ENCODE measurements at places on chromosomes 13 and 19.

GRCh38 chr19:48987323-48987722 is 5.8 kb downstream of the GYS1 start:
- DNase-seq = no peak

GRCh38 chr19:16825312-16826052 is 3.7 kb upstream of the SIN3B start:
- DNase-seq = no peak

DNA sequence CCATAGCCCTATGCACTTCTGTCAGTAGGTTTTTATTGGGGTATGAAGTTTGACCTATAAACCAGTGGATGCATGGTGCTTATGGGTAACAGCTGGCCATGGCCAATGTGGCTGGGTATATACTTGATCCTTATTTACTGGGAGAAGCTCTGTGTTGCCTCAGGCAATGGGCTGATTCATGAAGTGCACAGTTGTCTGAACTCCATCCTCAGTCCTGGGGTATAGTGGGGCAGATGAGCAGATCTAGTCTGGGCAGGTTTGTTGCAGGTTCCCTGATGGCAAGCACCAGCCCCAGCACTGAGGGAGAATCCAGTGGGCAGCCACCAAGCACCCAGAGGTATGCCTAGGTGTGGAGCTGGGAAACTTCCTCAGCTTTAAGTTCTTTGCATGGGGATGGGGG is 274.4 kb downstream of the TDRD3 start:
- DNase-seq = no peak

GRCh38 chr13:81872581-81872980 is 1531.7 kb upstream of the SPRY2 start:
- DNase-seq = no peak

- DNase-seq = no peak
Observed at GRCh38 chr13:86476656-86477055, 677.4 kb upstream of the SLITRK6 start.

- DNase-seq = no peak
Observed at GRCh38 chr19:38647966-38648768, 718 bp downstream of the ACTN4 start.

- no peak for DNase-seq
Observed at GRCh38 chr13:75226092-75226491, 255.9 kb downstream of the TBC1D4 start.

DNA sequence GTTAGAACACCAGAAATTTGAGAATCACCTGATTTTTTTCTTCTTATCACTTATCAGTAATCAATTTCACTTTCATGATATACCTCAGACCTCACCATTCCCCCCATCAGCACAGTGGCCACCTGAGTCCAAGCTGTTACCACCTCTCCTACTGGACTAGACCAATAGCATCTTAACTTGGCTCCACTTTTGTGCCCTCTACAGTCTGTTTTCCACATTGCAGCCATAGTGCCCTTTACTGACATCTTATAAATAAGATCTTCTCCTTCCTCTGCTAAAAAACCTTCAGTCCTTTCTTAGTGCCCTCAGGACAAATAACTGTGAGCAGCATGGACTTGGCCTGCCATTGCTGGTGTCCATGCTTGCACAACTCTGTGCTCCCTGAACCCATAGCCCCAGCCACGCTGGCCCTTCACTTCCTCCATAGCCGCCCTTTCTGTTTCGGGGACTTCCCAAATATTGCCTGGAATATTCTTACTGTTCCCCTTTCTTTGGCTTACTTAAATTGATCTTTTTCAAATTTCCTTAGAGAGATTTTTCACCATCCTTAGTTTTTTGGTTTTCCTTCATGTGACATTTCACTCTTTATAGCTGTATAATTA is 380.8 kb downstream of the LMO7 start:
- DNase-seq = peak; percentile 64

DNA sequence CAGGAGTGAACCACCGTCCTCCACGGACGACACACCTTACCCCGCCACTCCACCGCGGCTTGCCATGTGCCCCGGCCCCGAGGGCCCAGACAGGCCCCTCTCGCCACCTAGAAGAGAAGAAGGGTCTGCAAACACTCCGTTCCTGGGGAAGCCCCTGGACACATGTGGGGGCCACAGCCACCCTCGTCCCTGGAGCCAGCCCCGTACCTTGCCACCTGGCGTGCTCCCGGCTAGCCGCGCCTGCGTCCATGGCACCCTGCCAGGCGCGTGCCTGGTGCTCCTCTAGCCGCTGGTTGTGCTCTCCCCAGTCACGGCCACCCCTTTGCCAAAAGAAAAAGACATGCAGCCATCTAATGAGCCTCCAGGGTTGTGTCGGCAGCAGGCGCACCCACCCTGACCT is 19.9 kb upstream of the TINCR start:
- no peak for DNase-seq

GRCh38 chr19:567296-567900 is 5.0 kb upstream of the BSG start:
- DNase-seq = no peak

GRCh38 chr13:70386919-70387318 is 278.7 kb upstream of the KLHL1 start:
- no peak for DNase-seq

- no peak for DNase-seq
Observed at GRCh38 chr13:71799324-71799723, 67.7 kb downstream of the DACH1 start.

DNA sequence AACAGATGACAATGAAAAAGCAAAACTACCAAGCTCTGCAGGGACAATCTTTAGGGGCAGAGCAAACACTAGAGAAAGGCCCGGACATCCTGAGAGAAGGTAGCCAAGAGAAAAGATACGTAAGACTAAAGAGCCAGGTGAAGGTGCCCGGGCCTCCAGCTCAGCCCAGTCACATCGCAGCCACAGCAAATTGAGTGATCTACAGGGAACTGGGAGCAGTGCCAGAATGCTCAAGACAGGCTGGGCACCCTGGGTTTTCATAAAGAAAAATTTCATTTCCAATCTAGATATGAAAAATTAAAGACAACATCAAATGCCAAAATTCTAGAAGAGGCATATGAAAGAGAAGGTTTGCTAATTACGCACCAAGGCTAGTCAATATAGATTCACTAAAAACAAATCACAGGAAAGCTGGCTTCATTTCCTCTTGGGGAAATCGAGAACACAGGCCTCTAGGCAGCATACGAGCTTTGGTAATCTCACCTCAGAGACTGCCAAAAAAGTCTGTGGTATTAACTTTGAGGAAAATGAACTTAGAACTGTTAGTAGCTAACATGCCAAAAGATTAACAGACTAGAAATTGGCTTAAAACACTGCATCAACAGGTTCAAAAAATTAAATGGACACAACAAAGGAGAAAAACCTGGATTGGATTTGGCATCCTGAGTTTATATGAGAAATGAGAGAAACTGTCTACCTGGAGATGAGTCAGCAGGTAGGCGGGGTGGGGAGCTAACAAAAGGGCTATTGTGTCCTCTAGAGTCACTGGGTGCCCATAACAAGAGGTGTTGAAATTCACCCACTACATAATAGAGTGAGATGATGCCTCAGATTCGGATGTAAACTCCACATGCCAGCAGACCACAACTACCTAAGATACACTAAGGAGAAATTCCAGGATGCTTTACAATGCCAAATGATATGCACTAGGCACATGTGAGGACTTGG is 6.6 kb downstream of the ANKRD10 start:
- no peak for DNase-seq

- peak; percentile 95 for DNase-seq
Observed at GRCh38 chr13:41456768-41457588, at the start of gene RGCC. Gene RGCC (plus strand): TSS chr13:41457550. CDS start chr13:41457708, 158 bp downstream.

DNA sequence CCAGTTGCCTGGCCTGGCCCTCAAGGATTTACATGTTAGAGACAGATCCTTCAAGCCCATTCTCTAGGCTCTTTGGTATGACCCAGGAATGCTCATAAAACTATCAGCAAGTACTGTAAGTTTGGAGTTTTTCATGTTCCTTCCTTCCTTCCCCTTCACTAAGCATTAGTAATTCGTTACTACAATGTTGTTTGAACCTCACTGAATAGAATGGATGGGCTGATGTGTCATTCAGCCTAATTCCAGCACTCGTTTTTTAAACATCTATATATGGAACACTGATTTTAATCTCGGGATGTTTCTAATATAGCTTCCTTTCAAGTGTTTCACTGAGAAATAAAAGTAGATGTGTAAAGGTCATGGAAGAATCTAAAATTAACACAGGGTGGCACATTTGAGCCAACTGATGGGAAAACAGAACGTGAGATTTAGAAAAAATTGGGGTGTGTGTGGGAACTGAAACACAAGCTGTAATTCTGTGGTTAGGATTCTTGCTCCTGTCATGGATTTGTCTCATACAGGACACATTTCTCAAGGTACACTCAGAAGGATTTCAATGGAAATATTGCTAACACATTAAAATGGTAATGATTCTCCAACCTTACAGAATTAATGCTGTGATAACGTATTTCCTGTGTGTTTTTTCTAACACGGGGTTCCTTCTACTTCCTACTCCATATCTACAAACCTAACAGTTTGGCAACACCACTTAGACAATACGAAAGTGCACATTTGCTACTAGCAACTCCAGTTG is 93.4 kb downstream of the FLT1 start:
- no peak for DNase-seq

- DNase-seq = no peak
Observed at GRCh38 chr13:45527699-45528462, 63.1 kb downstream of the COG3 start.

DNA sequence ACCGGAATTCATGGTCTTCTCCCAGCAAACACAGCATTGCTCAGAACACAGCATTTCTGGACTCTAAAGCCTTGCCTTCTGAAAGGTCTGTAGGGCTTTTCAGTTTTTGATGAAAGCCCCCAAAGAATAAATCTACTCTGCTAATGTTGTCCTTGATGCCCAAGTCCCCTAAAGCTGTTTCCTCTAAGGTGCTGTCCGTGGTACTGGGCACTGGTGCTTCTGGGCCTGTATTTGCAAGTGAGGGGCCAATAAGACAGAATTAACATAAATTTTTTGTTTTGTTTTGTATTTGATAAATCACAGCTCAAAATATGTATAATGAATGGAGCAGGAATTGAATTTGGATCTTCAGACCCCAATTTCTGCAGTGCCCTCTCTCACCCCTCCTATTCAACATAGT is 12.1 kb upstream of the LGALS13 start:
- no peak for DNase-seq

- no peak for DNase-seq
Observed at GRCh38 chr13:97640268-97640667, 206.3 kb downstream of the RAP2A start.

- peak; percentile 66 for DNase-seq
Observed at GRCh38 chr19:44689290-44690130, 9.4 kb upstream of the CEACAM16 start.

GRCh38 chr13:91085127-91085526 is 262.4 kb upstream of the MIR17HG start:
- peak; percentile 91 for DNase-seq

GRCh38 chr19:41860419-41861115 is 512 bp downstream of the RPS19 start:
- peak; percentile 54 for DNase-seq

DNA sequence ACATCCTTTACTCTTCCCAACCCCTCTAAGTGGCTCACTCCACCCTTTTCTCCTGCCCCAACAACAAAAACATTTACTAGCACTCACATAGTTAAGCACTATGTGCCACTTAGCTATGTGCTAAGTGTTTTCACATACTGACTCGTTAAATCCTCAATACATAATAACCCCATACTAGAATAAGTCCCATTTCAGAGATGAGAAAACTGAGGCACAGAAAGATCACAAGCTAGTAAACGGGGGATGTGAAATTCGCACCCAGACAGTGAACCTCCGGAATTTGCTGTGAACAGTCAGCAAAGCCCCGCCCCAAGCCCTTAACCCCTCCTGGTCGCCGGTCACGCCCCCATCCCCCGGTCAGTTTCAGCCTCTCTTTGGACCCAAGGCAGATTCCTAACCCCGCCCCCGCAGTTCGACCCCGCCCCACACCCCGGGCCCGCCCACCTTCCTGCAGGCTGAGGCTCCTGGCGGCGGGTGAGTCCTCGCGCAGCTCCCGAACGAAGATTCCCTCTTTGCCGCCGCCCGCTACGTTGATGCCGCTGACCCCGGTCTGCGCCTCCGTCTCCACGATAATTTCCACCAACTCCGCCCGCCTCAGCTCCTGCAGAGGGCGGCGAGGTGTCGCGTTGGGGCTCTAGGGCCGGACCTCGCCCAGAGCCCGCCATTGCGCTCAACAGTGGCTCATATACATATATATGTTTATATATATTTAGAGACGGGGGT is 9.8 kb downstream of the PRX start:
- DNase-seq = peak; percentile 80

DNA sequence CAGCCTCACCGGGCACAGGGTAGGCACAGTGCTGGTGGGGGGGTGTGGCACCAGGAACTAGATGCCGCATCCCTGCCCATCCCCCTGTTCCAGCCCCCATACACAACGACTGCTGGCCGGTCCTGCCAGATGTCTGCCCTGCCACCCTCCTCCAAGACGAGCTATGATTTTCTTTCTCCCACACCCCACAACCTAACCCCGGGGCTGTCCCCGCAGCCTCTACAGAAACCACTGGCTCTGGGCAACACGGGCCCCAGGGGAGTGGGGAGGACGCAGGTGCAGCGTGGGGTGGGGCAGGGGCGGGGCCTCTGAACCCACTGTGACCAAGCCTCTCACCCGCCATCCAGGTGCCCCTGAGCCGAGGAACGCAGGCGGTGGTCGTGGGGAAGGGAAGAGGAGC is 15.5 kb downstream of the PGLS start:
- no peak for DNase-seq

DNA sequence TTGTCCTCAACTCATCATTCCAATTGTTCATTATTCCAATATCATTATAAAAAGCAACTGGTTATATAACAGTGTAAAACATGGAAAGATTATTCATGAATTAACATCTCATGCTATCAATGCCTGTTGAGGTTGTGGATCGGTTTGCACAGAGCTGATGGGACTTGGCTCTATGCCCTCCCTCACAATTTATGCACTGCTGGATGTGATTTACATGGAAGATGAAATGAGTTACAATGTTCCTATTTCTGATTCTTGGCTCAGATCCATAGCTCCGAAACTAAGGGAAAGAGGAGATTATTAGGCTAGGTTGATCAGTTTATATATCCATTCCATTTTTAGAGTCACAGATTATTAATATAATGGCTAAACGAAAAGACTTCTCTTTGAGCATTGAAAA is 38.6 kb downstream of the SCEL start:
- no peak for DNase-seq

- DNase-seq = no peak
Observed at GRCh38 chr19:5635427-5635826, 12.5 kb downstream of the SAFB start.

GRCh38 chr13:102903659-102904407 is 58.0 kb downstream of the ERCC5 start:
- peak; percentile 16 for DNase-seq

DNA sequence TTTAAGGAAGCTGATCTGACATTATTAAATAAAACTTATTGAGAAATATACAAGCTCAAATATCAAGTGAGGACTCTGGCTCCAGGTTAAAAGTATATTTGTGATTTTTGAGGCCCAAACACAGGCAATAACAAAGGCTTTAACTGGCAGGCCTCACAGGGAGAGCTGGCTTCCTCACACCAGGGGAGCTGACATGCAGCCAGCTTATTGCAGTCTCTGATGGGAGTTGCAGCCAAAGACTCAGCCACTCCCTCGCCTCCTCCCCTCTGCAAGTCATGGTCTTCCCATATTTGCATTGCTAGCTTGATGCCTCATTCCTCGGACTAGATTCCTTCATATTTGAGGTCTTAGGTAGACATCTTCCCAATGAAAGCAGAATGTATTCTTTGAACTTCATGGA is 647.1 kb upstream of the SLITRK6 start:
- no peak for DNase-seq
